Putamen (tissue), 1 donor: ENCODE measurements at places on chromosomes 2 and 18.

DNA sequence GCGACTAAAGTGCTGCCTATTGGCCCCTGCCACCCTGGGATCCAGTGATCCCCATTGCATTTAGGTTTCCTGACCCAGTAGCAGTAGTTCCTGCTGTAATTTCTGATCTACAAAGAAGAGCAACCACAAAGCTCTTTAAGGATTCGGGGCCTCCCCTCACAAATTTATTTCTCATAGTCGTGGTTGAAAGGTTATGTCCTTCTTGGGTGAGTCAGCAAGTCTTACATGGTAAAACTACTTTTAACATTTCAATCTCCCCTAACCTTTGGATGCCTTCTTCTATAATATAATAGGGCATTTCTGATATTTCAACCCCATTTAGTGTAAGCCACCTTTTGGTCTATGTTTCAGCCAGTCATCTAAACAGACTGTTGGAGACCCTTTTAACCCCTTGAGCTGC lies 14.9 kb downstream of the PIKFYVE start:
- DNase-seq: no peak

- DNase-seq: no peak
Observed at GRCh38 chr18:62942578-62942977, 227.2 kb downstream of the PHLPP1 start.

DNA sequence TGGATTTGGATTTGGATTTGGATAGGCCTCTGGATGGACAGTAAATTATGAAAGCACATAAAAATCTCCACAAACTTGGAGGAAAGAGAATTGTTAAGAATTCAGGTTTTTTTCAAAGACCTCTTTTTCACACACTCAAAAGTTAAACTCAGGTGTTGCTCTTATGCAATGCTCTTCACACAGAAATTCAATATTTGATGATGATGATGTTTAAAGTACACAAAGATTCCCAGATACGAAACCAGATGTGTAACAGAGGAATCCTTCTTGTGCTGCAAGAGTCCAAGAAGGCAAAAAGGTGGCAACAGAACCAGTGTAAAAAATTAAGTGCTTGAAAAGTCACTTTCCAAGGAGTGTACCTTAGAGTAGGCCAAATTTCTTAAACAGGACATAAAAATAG lies 75.8 kb upstream of the SPATS2L start:
- DNase-seq: no peak

DNA sequence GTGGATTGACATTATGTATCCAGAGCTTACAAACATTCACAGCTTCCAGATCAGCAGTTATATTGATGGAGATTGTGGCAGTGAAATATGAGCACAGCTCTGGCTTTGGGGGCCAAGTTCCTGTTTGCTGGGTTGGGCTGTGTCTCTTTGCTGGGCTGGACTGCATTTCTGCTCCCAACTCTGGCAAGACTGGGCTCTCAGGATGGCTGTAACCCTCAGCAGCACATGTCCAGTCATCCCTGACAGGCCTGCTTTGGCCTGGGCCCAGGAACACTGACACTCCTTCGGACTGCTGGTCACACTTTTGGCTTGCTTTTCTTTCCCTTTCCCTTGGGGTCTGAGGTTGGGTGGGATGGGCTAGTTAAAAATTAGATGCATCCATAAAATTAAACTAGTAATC lies 17.9 kb upstream of the VPS4B start:
- DNase-seq: no peak

- DNase-seq: no peak
Observed at GRCh38 chr2:134406311-134406710, 152.4 kb downstream of the MGAT5 start.

DNA sequence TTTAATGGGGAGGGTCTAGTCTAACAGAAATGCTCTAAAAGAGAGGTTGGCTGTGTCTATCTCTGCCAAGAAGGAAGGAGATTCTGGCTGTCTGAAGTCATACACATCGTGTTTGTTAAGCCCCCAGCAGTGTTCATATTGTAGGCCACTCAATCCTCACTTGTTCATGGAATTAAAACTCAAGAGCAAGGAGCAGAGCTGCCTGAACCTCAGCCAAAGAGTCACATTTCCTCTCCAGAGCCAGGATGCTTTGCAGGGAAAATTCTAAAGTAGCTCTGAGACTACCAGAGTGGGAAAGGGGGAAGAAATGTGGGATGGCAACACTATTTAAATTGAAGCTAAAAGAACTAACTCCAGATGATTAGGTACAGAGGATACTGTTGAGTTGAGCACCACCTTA lies 190.7 kb upstream of the CXCR4 start:
- no peak for DNase-seq

DNA sequence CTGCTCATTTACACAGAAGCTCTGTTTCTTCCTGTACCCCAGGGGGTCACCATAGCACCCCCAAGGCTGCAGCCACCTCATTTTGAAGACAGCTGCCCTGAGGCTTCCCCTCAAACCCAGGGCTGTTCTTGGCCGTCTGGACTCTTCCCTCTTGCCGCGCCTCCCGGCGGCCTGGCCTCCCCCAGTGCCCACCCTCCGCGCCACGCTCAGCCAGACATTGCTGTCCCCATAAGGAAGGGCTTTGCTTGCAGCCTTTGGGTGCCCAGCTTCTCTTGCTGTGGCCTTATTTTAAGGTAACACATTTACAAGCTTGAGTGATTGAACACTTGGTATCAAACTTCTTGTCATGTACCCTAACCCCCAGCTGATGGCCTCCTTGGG lies 79.0 kb downstream of the STPG4 start:
- DNase-seq: no peak

- DNase-seq: no peak
Observed at GRCh38 chr2:40230707-40231432, 221.0 kb downstream of the SLC8A1 start.

DNA sequence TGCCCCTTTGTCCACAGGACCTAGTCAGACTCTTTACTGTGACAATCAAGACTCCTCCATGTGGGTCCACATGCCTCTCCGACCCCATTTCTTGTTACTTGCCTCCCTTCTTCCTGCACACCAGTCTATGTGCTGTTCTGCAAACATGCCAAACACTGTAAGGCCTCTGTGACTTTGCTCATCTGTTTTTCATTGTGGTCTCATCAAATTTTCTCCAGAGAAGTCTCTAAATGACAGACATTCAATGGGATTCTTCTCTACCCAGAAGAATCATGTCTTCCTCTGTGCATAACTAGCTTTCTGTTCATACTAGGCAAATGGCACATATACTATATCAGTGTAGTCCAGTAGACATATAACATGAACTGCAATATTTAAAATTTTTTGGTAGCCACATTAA lies 43.0 kb upstream of the KCNE4 start:
- no peak for DNase-seq

DNA sequence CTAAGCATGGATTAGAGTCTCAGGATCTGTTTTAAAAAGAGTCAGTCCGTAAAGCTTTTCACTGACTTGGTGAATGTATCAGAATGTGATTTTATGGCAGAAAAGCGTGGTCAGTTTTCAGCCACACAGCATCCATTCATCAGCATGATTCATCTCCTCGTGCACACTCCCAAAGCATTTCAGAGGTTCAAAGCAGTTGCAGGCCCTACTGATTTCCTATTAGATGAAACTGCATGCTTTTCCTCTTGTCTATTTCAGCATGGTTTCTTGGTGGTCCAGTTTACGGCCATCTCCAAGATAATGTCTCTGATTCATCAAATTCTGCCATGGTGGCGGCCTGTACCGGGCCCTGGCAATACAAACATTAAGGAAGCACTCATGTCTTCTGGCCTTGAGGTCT lies 4.8 kb upstream of the PARD6G start:
- no peak for DNase-seq

GRCh38 chr2:24147364-24147763 lies 24.1 kb downstream of the FAM228B start:
- no peak for DNase-seq

- DNase-seq: no peak
Observed at GRCh38 chr2:8672940-8673339, 8.9 kb upstream of the ID2 start.

GRCh38 chr2:43075811-43076585 lies 150.4 kb downstream of the ZFP36L2 start:
- DNase-seq: no peak

DNA sequence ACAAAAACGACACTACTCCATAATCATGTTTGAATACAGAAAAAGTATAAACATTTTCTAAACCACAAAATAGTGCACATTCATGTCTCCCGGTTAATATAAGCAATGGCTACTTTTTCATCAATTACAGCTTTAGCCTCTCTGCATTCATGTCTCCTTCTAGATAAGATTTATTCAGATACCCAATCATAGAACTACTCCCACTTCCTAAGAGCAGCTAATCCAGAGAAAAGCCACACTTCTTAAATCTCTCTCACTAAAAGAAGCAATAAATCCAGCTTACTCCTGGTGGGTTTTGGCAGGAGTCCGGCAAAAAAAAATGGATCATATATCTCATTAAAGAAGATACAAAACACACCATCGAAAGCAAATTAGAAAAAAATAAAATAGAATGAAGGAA lies 20.1 kb downstream of the DSEL start:
- DNase-seq: no peak

- no peak for DNase-seq
Observed at GRCh38 chr2:78476619-78477229, 548.8 kb upstream of the REG3G start.

- DNase-seq: no peak
Observed at GRCh38 chr2:48316753-48317750, 212.9 kb upstream of the STON1 start.

DNA sequence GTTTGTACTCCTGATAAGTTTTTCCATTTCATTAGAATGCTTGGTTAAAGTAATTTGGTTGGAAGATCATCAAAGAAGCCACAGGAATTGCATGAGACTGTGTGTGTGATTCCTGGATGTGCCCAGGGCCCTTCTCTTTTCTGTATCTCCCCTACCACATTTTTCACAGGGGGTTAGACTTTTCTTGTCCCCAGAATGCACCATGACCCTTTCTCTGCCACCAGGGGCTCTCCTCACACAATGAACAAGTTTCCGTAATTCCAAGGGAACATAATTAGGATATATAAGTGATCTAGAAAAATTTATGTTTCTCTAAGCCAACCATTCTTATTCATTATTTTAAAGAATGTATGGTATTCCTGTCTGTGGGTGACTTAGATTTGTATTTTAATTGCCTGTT lies 291.8 kb downstream of the NEDD4L start:
- DNase-seq: no peak

DNA sequence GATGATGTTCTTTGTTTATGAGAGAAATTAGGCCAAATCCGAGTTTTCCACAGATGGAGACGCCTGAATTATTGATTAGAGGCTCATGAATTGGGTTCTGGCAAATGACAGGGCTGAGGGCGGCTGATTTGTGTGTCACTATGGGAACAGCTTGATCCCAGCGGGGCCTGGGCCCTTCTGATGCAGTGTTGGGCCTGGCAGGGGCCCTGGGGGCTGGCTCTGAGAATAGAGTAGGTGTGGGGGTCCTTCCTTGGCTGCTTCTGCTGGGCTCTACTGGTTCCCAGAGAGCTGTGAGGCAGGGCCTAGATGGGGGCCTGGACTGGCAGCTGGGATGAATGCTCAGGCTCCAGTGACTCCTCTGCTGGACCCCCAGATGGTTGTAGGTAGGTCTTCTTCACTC lies 164.8 kb downstream of the CELF4 start:
- DNase-seq: no peak

DNA sequence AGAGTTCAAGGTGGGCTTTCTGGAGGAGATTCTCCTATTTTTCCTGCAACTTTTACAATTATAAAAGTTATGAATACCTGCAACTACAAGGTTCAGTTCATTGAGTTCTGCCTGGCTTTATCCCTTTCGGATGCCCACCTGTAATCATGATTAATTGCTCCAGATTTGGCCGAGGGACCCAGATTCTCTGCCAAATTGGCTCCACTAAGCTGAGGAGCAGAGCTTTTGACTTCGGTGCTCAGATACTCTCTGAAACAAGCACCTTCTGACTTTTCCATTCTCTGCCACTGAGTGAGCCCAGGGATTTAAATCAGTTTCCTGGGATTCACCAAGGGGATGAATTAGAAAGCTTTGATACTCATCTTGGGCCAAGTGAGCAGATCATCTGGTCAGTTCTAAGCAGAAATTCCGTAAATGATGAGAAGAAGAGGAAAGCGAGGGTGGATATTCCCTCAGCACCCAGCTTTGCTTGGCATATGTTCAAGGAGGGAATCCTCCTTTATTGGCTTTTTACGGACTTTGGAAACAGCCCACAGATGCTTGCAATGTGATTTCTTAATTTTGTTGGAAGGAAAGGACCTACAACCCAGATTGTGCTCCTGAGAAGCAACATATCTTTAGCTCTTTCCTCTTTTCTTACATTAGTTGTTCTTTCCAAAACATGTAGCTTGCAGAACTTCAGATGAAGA lies 179.2 kb downstream of the SETBP1 start:
- DNase-seq: no peak

- no peak for DNase-seq
Observed at GRCh38 chr2:170298115-170298514, 120.2 kb downstream of the MYO3B start.

GRCh38 chr2:166651991-166652390 lies 157.9 kb upstream of the SCN7A start:
- DNase-seq: no peak

DNA sequence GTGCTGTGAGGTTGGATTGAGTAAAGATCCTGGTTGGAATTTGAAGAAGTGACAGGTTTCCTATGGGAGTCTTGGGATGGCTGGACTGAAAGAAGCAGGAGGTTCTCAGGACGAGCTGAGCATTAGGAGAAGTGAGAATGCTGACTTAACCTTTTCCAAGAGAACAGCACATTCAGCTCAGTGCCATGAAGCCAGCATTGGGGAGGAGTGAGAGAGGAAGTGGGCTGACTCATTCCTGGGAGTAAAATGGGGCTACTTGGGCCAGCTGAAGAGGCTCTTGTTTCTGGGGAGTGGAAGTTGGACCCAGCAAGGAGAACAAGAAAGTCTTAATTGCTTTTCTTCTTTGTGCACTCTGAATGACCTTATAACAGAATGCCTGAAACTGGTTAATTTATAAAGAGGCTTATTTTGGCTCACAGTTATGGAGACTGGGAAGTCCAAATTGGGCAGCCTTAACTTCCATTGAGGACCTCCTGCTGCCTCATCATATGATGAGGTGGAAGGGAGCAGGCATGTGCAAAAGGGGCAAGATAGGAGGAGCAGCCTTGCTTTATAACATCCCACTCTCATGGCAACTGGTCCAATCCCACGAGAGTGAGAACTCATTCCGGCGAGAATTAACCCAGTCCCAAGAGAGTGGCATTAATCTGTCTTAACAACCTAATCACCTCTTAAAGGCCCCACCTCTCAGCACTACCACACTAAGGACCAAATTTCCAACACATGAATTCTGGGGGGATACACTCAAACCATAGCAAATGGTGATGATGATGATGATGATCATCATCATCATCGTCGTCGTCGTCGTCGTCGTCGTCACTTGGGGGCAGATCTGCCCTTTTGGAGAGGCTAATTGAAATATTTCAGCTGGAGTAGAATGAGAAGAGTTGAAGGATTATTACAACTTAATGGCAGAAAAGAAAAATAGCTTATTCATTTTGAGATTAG lies 26.1 kb downstream of the DGUOK start:
- DNase-seq: no peak

DNA sequence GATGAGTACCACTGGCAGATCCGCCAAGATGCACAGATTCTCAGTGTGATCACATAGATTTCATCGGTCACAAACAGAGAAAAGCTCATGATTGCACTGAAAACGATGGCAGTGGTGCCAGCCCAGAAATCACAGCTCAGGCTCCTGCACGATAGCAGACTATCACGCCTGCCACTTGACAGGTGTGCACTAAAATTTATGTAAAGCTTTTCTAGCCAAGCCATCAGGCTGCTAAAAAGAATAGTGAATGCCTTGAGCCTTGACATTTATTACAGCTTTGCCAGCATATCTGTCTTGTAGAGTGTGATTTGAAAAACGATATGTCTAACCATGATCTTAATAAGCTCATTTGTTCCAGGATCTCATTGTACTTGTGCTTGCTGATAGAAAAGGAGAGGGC lies 409.5 kb upstream of the CWC22 start:
- no peak for DNase-seq

GRCh38 chr2:73995810-73996209 lies 11.1 kb downstream of the TET3 start:
- DNase-seq: no peak
